CD4-positive, alpha-beta memory T cell (primary cell): ENCODE measurements at places on chromosomes 7 and 10. TPM values are rescaled to one million over a fixed set of nuclear protein-coding genes. Genes with fewer than 3 reads are reported as not detected.

AKR1D1 gene
- polyA plus RNA-seq, result not detected

- DNase-seq, result no peak
Measured at GRCh38 chr10:30215623-30216022, 133.5 kb downstream of the MTPAP start.

- DNase-seq, result no peak
Measured at GRCh38 chr7:90224195-90224594, 12.7 kb downstream of the STEAP2 start.

IFIT1B gene
- polyA plus RNA-seq, result not detected

- no peak for DNase-seq
Measured at GRCh38 chr10:34580214-34580613, 234.9 kb downstream of the PARD3 start.

GRCh38 chr10:102065561-102066398 is 631 bp downstream of the HPS6 start:
- peak; percentile 12 for DNase-seq

DNA sequence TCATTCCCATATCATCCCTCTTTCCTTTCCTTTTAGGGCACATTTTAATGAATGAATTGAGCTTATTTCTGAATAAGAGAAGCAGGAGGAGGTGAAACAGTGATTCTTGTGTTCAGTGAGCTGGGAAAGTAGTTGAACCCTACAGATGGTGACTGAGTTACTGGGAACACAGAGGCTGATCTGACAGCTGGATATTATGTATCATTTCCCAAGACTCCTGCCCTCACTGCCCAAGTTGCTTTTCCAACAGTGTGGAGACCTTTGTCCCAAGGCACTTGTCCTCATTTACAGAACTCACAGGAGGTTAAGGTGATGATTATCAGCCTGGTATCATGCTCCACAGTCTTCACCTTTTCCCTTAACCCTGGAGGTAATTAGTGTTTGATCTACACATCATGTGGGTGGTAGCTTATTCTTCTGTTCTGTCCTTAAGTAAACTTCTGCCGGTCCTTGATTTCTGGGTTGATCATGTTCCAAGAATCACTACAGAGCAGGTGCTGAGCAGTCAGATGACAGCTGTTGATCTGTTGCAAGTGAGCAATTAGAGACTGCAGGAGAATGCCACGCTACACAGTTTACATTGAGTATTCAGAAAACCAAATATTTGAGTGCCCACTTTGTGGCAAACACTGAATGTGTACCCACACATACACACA is 2.6 kb downstream of the PRLHR start:
- DNase-seq, result no peak

GRCh38 chr7:84790882-84791281 is 396.0 kb downstream of the SEMA3D start:
- DNase-seq, result no peak

GRCh38 chr10:118983263-118983662 is 46.3 kb upstream of the NANOS1 start:
- DNase-seq, result no peak

GRCh38 chr7:41375582-41375981 is 327.3 kb downstream of the INHBA start:
- DNase-seq, result no peak

GRCh38 chr10:3955955-3956617 is 171.1 kb upstream of the KLF6 start:
- DNase-seq, result no peak

GRCh38 chr10:24722676-24723385 is 856 bp downstream of the ARHGAP21 start:
- peak; percentile 45 for DNase-seq

- DNase-seq, result no peak
Measured at GRCh38 chr10:132710036-132710686, 75.8 kb downstream of the NKX6-2 start.

GRCh38 chr10:2933924-2934323 is 133.4 kb upstream of the PFKP start:
- no peak for DNase-seq

GRCh38 chr7:65444899-65445823 is 71.5 kb downstream of the ZNF92 start:
- DNase-seq, result no peak

GRCh38 chr10:123013456-123014419 is 4.9 kb downstream of the ACADSB start:
- DNase-seq, result no peak

CDC14C gene
- not detected for polyA plus RNA-seq

DNA sequence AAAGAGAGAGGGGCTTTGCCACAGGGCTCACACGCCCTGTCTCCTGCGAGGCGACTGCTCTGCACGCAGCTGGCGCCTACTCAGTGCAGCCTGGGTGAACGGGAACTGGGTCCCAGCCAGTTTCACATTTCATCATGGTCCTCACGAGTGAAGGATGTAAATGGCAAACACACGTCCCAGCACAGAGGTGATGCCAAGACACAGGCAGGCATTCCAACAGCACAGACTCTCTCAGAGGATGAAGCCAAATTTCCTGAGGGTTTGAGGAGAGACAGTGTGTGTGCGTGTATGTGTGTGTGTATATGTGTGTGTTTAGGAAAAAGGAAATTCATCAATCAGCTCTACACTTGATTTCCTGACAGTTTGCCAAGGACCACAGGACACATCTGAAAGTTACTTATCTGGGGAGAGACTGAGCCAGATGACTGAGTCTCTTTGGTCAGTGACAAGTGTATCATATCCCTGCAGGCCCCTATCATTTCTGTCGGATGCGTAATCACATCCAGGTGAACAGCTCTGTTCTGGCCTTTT is 53.9 kb downstream of the CHST15 start:
- no peak for DNase-seq

GRCh38 chr10:124099604-124100003 is 6.2 kb upstream of the CHST15 start:
- DNase-seq, result no peak

DNA sequence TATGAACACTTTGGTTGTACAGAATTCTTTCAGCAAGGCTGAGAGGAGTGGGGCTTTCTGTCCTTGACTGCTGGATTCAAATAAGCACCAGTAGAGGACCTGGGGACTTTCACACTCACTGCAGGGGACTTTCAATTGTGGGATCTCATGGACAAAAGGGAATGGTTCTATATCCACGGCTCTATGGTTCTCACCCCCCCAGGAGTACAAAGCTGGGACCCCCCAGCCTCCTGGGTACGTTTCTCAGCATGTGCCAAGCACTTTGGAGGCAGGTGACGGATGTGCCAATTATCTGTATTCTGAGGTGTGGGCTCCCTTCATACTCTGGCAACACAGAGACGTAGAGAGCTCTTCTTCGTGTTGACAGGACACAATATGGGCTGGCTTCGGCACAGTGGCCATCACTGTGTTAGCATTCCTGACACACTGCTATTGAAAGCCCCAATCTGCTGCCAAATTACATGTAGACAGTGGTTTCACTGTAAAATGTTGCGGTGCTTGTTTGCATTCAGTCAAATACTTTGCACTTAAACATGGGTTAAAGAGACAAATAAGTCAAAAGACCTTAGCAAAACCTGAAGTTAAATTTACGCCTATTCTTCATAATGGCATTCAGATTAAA is 92.7 kb upstream of the SAMD8 start:
- DNase-seq, result no peak

CDK1 gene
- 0.34 TPM for polyA plus RNA-seq

GRCh38 chr7:90756366-90756765 is 160.2 kb downstream of the CDK14 start:
- DNase-seq, result no peak

GSTO2 gene
- 1.2 TPM for polyA plus RNA-seq

GRCh38 chr7:129366-130221 is 62.8 kb upstream of the FAM20C start:
- DNase-seq, result no peak

DNA sequence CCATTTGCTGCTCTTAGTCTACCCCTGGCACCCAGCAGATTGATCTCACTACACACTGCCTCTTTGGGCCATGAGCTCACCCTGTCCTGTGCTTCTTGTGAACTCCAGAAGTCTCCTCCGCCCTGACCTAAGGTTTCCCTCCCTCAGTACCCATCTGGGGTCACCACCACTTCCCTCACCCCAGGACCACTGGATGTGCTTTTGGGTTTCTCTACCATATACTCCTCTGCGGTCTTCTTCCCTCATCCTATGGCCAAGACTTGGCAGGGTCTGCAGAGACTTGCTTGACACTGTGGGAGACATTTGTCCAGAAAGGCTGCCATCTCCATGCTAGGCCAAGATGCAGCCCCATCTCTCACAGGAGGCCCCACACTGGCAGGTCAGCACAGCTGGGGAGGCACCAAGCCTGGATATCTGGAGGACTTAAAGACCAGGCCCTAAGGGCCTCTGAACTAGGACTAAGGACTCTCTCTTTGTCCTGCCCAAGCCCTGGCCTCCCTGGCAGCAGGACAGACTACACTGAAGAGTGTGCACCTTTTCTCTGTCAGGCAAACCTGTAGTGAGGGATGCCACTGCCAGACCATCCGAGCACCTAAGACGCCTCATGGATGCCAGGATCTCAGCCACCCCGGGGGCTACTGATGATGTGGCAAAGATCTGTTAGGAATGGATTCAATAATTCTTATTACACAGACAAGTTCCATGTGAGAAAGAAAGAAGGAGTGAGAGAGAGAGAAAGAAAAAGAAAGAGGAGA is 134.6 kb downstream of the ZNF467 start:
- DNase-seq, result peak; percentile 13

NUTM2B gene
- polyA plus RNA-seq, result not detected

TUBAL3 gene
- polyA plus RNA-seq, result not detected

DNA sequence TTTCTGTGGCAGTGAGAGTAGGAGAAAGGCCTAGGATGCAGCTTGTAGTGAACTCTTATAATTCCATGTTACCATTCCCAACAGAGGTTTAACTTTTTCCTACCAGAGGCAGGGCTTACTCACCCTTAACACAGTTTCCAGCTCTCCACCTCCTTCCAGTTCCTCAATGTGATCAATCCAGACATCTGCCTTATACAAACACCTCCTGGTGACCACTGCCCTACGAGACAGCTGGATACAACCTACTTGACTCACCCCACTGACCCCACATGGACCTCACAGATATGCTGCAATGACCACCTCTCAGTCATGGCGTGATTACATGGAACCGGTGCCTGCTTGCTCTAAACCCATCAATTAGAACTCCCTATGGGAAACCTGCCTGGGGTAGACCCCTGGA is 326.5 kb downstream of the TNS3 start:
- no peak for DNase-seq

KCNMA1 gene
- polyA plus RNA-seq, result not detected

GRCh38 chr7:50631639-50632038 is 66.4 kb upstream of the DDC start:
- DNase-seq, result no peak

PTPRZ1 gene
- polyA plus RNA-seq, result not detected

POMZP3 gene
- polyA plus RNA-seq, result 3.2 TPM
